IMR-90 (cell line): ENCODE measurements at places on chromosomes 12 and 14.
A peak's percentile ranks its signal among the peaks of the same experiment; 100 is the strongest.

DNA sequence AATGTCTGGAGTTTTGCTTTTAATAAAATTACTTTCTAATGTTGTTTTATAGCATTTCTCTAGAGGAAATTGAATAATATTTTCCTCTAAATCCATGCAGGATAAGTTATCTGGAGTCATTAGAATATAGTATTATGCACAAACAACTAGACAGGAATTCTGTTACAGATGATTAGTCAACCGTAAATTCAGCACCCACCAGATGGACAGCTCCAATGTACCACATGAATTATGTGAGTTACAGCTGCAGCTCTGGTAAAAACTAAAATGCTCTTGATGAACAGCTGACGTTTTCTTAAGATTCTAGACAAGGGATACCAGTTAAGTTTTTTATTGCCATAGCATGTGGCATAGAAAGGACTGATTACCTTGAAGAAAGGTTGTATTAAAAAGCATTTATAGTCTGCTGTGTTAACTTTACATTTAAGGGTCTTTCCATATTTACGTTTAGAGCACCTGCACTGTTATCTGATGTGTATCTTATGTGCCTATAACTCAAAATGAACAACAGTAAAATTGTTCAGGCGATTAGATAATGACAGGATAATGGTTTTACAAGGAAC lies 321.4 kb upstream of the LRFN5 start:
- peak; percentile 1 for DNase-seq

GRCh38 chr12:95077341-95077740 lies 3.9 kb upstream of the NR2C1 start:
- no peak for DNase-seq

GRCh38 chr14:71103662-71104484 lies 196.6 kb downstream of the PCNX1 start:
- DNase-seq: peak; percentile 80

GRCh38 chr14:53378142-53378541 lies 225.0 kb upstream of the DDHD1 start:
- no peak for DNase-seq

DNA sequence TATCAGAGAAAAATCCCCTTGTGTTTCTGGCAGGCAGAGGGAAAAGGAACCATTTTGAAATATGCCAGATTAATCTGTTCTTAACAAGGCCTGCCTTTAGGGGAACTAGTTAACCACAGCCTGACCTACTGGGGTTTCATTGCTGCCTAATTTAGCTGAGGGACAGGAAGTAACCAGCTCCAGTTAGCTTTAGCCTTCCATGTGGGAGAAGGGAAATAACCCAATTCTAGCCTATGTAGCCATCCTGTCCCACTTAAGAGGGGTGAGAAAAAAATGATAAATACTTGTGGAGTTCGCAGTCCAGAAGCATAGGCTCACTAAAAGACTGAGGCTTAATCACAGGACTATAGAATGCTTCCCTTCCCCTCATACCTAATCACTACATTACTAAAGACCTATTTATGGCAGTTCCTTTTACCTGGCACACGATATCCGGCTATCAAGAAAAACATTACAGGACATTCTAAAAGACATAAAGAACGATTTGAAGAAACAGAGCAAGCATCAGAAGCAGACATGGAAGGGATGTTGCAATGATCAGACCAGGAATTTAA lies 22.8 kb downstream of the COX8C start:
- DNase-seq: no peak
